Naive B cell (primary cell): ENCODE measurements at places on chromosomes 13 and 19.

GRCh38 chr19:37572203-37572602 is 22.4 kb downstream of the ZNF571 start:
- no peak for DNase-seq

GRCh38 chr13:55341891-55342290 is 1798.8 kb upstream of the PRR20A start:
- DNase-seq, result no peak

- no peak for DNase-seq
Measured at GRCh38 chr13:44159633-44160279, 213.9 kb upstream of the SERP2 start.

- DNase-seq, result no peak
Measured at GRCh38 chr13:35255241-35255640, 221.2 kb downstream of the MAB21L1 start.

DNA sequence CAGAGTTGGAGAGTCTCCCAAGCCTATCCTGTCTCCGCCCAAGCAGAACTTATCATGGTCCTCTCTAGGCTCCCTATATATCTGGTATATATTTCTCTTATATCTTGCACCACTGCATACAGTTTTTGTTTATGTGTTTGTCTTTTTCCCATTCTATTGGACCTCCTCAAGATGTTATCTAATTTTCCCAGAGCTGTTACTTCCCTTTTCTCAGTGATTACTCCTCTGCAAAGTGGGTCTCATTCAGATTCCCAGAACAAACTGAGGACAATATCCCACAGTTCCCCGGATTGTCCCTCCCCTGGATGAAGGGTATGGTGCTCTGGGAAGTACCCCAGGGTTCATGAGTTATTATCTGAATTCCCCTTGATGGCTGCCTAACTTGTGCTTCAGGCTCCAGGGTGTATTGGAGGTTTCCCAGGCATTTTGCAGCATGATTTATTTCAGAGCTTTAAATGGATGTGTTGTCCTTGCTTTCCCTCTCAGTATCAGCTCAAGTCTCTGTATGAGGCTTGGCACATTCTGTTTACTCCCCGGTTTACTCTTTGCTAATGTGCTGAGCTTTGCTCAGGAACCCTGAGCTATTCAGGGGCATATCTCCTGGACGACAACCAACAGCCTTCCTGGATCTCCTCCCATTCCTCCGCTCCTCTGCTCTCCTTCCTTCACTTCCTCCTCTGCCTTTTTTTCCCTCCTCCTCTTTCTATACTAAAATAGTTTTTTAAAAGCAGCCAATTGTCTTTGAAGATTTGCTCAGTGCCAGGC is 329.3 kb downstream of the SPRY2 start:
- no peak for DNase-seq
